ENCODE measurements at places on chromosomes 7 and 10. TPM values are rescaled to one million over a fixed set of nuclear protein-coding genes. Genes with fewer than 3 reads are reported as not detected.

SAMD9L gene
- polyA plus RNA-seq, result 4.8 TPM

- no peak for DNase-seq
These were observed 97.3 kb upstream of the IKZF1 start for GRCh38 chr7:50207251-50207564.

- no peak for DNase-seq
These were observed 38.1 kb upstream of the GRM8 start for GRCh38 chr7:127290801-127291361.

ITPRID1 gene
- not detected for polyA plus RNA-seq

DNA sequence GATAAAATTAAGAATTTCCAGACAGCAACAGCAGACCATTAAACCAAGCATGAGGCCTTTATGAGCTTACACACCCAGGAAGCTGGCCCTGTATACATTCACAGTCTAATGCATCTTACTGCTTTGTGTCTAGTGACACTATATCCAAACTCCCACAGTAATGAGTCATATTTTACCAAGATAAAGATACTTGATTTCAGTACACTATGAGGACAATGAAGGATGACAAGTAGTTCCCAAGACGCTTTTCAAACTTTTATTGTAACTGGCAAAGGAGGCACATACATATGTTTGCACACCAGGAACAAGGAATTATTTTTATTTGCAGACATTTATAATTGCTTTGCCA is 148.0 kb downstream of the TSPAN12 start:
- DNase-seq, result no peak

- DNase-seq, result no peak
These were observed 100.2 kb upstream of the RELN start for GRCh38 chr7:104089612-104090011.

GRCh38 chr7:50783303-50783702 is 607 bp upstream of the GRB10 start:
- no peak for DNase-seq

GRCh38 chr7:82172017-82172416 is 271.6 kb downstream of the CACNA2D1 start:
- DNase-seq, result no peak

DNA sequence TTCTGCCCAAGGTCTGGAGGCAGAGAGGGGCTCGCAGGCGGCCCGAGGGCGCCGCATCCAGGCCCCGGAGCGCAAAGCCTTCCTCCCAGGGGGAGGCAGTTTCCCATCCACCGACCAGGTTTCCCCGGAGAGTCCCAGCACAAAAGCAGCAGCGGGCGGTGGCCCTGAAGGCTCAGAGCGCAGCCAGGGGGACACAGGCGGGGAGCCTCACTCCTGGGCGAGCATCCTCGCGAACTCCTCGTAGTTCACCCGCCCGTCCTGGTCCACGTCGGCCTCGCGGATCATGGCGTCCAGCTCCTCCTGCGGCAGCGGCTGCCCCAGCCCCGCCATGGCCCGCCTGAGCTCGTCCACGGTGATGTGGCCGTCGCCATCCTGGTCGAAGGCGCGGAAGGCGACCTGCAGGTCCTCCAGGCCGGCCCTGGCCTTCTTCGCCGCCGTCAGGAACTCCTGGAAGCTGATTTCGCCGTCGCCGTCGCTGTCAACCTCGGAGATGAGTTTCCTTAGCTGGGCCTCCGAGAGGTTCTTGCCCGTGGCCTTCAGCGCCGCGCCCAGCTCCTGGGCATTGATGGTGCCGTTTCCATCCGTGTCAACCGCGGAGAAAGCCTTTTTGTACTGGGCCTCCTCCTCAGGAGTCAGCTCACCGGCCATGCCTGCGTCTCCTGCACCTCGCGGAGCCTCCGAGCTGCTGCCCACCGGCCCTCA is 428 bp downstream of the CALML5 start:
- DNase-seq, result no peak

GRCh38 chr7:132030883-132031282 is 474.5 kb upstream of the PODXL start:
- no peak for DNase-seq

UNCX gene
- polyA plus RNA-seq, result not detected

DNA sequence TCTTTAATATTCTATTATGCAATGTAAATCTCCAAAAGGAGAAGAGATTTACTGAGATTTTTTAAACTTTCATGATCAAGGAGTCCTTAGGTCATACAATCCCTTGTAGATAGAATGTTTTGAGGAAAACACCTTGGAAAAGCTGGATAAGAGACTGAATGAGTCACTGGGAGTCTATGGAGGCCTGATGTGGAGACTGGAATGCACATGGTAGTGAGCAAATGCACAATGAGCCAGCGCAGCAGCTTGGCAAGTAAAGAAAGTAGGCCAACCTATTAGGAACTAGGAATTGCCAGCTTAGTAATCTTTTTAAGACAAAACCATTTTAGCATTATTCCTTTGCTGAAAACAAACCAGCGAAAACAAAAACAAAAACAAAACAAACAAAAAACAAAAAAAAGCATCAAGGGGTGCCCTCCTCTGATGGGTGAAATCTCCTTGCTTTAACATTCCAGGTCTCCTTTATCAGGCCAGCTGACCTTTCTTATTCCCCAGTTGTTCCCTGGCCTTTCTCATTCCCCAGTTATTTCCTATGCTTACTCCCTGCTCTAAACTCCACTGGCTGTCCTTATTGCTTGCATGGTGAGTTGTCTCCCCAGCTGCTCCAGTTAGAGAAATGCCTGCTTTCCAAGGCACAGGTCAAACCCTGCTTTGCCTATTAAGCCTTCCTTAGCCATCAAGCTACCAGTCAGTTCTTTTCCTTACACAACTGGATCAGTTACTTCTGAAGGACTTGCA is 135.8 kb downstream of the PLCE1 start:
- peak; percentile 31 for DNase-seq

Measured in BJ (cell line).